Stimulated activated CD4-positive, alpha-beta T cell treated with anti-CD3 and anti-CD28 coated beads, TNF-alpha, amount 100 ng/mL, for 4 hours (primary cell): ENCODE measurements at places on chromosomes 1 and 21.

- no peak for DNase-seq
Measured at GRCh38 chr1:117106478-117106877, 15.1 kb downstream of the TRIM45 start.

DNA sequence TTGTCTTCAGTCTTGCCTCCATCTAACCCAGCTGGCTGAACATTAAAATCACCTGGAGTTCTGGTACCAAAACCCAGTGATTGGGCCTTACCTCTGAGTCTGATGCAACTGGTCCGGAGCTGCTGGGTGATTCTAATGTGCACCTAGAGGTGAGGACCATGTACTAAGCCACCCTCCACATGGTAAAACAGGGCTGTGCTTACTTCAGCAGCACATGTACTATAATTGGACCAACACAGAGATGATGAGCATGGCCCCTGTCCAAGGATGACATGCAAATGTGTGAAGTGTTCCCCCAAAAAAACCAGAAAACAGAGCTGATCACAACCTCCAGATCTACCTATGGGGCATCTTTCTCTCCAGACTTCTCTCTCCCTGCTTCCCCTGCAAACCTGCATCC lies 37.0 kb downstream of the ELK4 start:
- DNase-seq = no peak

- DNase-seq = no peak
Measured at GRCh38 chr1:230754796-230755195, 7.6 kb downstream of the CAPN9 start.

GRCh38 chr1:4118746-4119515 lies 218.9 kb upstream of the C1orf174 start:
- DNase-seq = no peak

DNA sequence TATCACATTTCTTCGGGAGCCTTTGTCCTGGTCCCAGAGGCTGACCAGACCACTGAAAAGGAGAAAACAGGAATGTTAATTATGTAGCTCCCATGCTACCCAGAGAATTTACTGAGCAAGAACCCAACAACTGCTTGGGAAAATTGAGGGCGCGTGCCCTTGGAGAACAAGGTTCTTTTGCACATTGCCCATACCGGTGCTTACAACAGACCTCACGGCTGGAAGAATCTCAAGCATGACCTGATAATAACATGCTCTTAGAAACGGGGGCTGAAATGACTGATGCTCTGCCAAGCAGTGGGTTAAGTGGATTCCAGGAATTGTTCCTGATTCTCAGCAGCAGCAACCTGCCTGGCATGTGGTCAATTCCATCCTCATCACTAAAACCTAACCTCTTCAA lies 49.3 kb upstream of the AJAP1 start:
- DNase-seq = no peak

DNA sequence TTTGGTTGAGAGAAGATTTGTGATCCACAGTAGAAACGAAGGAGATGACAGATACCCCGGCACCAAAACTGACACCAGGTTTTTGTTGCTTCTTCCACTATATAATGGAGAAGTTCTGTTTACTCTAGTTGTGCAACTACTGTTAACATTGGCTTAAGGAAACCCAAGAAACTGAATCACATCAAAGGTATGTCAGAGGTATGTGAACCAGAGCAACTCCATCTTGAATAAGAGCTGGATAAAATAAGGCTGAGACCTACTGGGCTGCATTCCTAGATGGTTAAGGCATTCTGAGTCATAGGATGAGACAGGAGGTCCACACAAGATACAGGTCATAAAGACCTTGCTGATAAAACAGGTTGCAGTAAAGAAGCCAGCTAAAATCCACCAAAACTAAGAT lies 173.7 kb upstream of the CAMK1G start:
- no peak for DNase-seq

- no peak for DNase-seq
Measured at GRCh38 chr1:84253891-84254290, 47.6 kb upstream of the SAMD13 start.

DNA sequence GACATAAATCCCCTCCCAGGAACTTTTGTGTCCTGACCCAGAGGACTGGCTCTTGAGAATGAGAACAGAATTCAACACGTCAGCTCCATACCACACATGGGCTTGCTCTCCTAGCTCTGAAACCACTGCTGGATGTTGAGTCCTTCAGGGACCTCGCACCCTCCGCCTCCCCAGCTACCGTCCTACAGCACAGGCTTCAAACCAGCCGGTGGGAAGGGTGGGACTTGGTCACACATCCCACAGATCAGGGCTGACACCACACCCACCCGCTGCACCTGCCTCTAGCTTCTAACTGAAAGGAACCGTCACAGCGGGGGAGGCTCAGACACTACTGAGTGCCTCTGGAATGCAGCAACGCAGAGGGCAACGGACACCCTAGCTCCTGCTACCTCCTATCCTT lies 24.0 kb downstream of the MRAP start:
- DNase-seq = no peak

DNA sequence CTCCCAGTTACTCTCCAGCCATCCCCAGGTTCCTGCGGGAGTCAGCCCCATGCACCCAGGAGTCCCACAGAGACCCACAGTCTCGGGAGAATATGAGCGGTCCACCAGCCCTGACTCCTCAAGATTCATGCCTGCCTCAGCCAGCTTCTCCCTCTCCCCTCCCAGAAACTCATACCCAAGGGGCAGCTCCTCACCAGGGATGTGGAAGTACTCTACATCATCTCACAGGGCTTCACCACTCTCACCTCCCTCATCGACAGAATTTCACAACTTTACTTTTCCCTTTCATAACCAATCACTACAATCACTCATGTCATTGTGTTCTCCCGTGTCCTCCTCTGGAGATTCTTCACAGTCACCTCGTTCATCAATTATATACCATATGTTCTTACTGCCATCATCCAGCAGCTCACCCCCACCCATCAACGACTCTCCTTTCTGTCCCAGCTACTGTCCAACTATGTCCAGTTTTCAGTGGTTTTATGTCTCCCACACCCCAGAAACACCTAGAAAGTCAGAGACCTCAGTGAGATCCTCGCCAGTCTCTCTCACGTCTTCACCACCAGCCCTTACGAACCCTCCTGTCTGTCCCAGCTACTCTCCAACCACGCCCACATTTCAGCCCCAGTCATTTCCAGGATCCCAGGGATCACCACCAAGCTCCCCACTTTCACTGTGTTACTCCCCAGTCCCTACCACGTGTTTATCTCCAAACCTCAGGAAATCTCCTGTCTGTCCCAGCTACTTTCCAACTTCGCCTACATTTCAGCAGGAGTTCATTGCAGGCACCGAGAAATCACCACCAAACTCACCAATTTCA lies 1530.1 kb upstream of the TPTE start:
- no peak for DNase-seq

DNA sequence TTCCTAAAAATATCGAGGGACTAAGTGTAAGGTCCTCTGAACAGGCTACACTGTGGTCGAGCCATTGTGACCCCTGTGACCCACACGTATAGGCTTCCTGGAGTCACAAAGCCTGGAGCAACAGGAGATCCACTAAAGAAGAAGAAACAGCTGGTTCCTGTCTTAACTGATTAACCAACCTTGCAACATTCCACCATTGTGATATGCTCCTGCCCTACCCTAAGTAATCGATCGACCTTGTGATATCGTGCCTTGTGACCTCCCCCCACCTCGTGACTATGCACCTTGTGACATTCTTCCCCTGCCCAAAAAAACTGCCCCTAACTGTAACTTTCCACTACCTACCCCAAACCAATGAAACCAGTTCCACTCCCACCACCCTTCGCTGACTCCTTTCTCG lies 304.6 kb upstream of the FAM78B start:
- no peak for DNase-seq

DNA sequence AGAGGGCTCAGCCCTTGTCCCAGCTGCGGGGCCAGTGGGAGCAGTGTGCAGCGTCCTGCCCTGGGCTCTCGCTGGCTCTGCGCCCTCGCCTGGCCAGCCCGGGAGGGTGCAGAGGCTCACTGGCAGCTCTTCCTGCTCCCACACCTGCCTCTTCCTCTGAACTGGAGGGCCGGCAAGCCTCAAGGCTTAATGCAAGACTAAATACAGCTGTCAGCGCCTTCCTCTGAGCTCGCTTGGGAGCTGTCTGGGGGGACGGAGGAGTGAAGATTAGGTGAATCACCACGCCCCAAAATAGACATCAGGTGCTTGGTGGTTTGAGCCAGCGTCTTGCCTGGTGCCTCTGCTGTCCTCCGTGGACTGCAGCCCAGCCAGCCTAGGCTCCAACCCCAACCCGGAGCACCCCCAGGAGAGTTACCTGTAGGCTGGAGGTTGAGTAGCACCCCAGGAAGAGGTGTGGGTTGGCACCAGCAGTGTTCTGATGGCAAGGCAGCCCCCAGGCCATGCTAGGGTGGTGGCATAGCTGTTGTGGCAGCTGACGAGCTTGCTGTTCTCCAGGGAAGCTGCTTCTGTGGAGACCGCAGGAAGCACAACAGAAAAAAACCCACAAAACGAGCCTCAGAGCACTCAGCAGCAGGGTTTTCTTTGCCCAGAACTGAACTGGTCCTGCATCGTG lies 36.9 kb downstream of the UMODL1 start:
- peak; percentile 44 for DNase-seq

- no peak for DNase-seq
Measured at GRCh38 chr1:68495968-68496679, 758 bp downstream of the DEPDC1 start.

DNA sequence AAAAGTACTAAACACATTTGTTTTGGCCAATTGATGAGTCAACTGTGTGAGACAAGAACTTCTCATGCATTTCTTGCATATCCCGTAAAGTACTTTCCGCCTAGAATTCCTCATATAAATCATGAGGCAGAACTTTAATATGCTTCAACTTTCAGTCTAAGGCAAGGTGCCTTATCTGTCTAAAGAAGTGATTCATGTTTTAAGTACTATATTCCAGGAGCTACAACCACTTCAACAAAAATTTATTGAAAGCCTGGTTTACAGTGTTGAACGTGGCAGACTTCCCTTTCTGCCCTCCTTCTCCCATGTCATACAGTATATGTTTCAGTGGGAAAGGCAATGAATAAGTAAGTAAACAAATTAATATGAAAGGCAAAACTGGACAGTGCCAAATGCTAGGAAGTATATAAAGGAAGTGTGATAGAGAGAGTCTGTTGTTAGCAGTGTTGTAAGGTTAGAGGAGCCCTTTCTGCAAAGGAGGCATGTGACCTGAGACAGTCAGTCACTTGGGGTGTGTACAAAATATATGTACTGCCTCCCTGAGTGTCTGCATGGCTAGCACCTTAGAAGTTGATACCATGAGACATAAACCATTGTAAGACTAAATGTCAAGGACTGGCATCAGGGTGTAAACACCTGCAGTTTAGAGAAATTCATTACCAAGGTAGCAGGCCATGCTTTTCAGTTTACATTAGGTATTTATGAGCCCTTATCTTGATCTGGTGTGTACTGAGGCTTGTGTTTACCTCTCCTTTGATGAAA lies 362.2 kb downstream of the SRGAP2C start:
- no peak for DNase-seq

GRCh38 chr1:32754317-32755097 lies 51.9 kb upstream of the SYNC start:
- DNase-seq = peak; percentile 26

DNA sequence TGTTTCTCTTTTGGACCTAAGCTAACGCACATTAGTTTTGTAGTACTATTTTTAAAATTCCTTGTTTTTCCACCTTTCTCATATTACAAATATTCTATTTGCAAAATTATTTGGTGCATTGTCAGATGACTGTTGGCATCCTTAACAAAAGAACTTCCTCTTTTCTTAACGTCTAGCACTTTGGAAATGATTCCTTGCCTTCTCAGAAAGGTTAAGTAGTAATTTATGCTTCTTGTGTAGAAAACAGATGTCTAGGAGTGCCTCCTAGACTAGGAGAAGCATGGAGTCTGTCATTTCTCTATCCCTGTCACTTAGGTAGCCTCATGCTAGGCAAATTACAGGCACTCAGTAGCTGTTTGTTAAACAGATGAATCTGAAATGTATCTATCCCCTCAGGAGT lies 64.4 kb downstream of the HSPA13 start:
- no peak for DNase-seq

DNA sequence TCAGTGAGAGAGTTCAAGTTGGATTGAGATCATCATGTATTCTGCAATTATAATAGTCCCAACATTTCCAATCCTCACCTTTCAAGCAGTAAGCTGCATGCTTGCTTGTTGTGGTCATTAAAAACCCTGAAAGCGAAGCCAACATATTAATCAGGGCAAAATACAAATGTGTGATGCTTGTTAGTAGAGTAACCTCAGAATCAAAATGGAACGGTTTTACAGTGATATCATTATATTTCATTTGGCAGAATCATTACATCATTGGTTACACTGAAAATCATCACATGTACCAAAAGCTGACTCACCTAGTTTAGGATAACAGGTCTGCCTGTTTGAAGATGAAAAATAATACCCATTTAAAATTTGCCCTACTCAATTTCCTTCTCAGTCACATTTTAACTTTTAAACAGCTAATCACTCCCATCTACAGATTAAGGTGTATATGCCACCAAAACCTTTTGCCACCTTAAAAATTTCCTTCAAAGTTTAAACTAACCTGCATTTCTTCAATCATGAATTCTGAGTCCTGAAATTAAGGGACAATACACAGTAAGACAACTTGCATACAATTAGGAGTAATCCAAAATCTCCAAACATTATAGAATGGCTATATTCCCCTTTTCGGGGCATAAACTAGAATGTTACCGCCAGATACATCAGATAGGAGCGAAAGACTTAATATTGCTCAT lies 3.5 kb downstream of the GAS5 start:
- DNase-seq = no peak

DNA sequence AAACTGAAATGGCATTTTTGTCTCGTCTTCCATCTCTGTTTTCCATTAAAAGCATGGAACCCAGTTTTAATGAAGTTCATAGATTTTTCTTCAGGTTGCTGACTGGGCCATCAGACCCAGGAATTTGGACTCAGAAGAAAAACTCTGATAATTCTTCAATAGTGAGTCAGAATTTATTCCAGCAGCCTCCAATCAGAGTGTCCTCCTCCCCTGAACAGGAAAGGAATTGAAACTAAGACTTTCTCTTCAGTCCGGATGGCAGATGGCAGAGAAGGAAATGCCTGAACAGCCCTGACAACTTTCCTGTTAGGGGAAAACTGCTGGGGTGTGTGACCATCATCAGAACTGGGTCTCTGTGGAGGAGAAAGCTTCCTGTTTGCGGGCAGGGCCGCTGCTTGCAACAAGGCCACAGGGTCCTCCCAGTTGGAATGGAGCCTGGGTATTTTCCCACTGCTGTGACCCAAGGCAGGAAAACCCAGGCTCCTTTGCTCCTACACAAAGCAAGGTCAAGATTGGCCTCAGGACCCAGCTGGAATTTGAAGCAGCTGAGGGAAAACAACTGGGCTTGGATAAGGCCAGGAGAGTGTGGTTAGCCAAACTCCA lies 20.7 kb downstream of the CD34 start:
- DNase-seq = no peak
